ENCODE measurements at places on chromosomes 3 and 15.
A peak's percentile ranks its signal among the peaks of the same experiment; 100 is the strongest.

DNA sequence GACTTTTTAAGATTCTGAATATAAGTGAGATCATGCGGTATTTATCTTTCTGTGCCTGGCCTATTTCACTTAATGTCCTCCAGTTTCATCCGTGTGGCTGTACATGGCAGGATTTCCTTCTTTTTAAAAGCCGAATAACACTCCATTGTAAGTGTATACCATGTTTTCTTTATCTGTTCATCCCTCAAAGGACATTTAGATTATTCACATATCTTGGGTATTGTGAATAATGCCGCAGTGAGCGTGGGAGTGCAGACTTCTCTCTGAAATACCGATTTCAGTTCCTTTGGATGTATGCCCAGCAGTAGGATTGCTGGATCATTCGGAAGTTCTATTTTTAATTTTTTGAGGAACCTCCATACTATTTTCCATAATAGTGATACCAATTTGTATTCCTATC is 136.1 kb downstream of the APBA2 start:
- no peak for DNase-seq

DNA sequence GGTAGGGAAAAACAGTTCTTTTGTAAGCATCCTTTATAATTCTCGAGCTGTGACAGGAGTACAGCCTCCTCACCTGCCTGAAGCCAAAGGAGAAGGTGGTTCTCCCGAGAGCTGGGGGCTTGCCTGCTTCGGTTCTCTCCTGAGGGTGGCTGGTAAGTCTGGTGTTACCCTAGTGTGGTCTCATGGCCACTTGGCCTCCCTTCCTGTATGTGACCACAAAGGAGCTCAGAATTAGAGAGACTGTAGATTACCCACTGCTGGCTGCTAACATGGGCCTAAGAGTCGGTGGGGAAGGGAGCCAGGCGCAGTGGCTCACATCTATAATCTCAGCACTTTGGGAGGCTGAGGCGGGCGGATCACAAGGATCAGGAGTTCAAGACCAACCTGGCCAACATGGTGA is 12.6 kb downstream of the PDHB start:
- DNase-seq: no peak

GRCh38 chr3:34132069-34132692 is 333.8 kb downstream of the PDCD6IP start:
- no peak for DNase-seq

DNA sequence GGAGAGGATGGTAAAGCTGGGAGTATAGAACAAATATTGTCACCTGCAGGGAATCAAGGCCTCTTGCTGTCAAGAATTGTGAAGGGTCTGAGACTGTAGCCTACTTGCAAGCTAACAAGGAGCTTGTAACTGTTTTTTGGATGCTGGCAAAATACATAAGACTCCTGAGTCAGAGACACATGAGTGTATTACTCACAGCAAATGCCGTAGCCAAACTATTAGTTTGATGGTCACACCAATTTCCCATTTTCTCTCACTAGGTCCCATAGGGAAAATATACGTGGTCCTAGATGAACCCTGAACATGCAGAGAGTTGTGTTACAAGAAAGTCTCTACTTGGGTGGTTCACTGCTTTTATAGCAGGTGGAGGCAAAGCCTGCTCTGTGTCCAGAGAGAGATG is 44.7 kb upstream of the LIPC start:
- DNase-seq: no peak

- peak; percentile 90 for DNase-seq
These were observed 13.1 kb downstream of the MTMR10 start for GRCh38 chr15:30978328-30978727.

- peak; percentile 75 for DNase-seq
These were observed 45.2 kb downstream of the GASK1A start for GRCh38 chr3:43024181-43024885.

GRCh38 chr15:37481126-37481525 is 380.8 kb upstream of the MEIS2 start:
- no peak for DNase-seq

DNA sequence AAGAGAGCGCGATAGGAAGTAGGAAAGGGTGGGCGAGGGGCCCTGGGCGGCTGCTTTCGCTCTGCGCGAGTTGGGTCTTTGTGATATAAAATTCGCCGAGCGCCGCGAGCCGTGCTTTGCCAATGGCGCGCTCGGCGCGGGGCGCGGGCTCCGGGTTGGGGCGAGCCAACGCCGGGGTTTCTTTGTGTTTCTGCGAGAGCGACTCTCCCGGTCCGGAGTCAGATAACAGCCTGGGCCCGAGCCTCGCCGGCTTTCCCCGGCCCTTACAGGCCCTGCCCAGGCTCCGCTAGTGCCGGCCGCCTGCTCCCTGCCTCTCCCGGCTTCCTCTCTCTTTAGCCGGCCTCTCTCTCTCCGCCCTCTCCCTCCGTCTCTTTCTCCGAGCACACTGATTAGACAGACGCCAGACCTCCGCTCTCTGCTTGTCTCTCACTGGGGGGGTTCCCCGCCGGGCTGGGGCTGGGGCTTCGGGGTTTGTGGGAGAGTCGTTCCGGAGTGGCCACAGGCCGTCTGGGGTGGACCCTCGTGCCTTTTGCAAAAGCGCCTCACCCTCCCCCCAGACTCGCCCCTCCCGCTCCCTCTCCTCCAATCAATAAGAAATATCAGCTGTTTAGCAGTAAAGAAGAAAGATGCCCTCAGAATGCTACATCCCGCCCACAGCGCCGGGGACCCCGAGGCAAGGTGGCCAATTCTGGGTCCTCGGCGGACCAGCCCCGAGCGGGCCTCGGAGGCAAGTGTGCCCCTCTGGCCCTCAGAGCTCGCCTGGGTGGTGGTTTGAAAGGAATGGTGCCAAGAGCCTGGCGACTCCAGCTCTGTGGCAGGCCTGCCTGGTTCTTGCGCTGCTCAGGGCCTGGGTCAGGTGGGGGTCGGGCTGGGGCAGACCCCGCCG is 2.9 kb downstream of the NR2F2 start:
- peak; percentile 12 for DNase-seq

GRCh38 chr3:186418671-186419145 is 56.7 kb upstream of the DGKG start:
- no peak for DNase-seq

DNA sequence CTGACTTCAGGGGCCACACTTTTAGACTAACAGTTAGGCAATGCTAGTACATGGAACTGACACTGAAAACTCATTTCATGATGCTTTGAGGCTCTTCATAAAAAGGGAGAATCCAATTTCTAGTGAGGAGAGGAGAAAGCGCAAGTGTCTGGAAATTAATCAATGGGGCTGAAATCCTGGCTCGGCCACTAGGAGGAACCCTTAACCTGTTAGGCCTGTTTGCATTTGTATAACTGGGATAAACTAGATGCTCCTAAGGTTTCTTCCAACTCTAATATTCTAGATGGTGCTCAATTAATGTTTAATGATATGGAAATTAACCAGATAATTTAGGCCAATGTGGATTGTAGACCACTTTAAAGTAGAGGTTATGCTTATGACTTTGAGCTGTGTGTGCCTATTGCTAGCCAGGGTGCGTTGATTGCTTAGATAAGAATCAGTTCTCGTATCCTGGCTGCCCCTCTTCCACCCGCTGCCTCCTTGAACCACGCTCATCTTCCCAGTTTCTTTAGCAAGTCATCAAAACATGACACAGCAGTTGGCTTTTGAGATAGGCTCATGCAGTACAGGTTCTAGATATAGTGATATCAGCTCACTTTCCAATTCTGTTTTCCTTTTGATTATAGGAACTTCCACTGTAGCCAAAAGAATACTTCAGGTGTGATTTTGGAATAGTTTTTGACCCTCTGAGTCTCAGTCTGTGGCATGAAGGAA is 16.8 kb upstream of the CRBN start:
- DNase-seq: peak; percentile 66

DNA sequence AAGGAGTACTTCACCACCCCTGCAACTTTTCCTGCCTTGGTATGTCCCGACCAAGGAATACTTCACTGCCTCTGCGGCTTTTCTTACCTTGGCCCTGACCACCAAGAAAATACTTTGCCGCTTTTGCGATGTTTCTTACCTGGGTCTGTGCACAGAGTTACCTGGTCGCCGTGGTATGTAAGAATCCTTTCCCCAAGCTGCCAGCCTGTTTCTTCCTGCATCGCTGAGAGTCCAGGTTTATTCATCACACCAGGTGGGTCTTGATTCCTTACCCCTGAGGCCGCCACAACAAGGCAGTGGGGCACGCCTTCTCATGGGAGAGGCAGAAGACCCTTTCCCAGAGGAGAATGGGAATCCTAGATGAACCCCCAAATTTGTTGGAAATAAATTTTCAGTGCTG is 511.3 kb downstream of the EDEM1 start:
- DNase-seq: no peak

- DNase-seq: no peak
These were observed 538.8 kb downstream of the NLGN1 start for GRCh38 chr3:173936316-173936715.

DNA sequence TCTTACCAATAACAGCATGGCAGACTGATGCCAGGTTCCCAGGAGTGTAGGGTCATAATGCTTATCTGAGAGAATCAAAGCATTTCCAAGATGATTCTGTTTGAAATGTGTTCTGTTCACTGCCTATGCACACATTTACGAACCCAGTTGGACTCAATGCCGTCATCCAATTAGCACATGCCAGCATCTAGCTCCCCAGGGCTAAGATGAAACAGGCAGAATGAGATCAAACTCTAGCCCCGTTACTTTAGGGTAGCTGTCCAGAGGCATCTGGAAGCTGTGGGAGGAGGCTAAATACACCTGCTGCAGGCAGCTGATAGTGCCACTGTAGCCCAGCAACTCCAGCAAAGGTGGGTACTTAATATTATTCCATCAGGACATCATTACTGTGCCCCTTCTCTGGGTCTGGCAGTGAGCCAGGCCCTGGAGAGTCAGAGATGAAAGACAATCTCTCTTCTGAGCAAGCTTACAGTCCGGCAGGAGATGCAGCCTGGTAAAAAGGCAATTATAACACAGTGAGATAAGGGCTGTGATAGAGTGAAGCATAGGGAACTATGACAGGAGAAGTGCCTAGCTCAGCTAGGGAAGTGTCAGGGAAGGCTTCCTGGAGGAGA is 156.4 kb upstream of the PPP2R3A start:
- DNase-seq: no peak

- no peak for DNase-seq
These were observed 56.1 kb upstream of the CPNE4 start for GRCh38 chr3:132090921-132091320.

DNA sequence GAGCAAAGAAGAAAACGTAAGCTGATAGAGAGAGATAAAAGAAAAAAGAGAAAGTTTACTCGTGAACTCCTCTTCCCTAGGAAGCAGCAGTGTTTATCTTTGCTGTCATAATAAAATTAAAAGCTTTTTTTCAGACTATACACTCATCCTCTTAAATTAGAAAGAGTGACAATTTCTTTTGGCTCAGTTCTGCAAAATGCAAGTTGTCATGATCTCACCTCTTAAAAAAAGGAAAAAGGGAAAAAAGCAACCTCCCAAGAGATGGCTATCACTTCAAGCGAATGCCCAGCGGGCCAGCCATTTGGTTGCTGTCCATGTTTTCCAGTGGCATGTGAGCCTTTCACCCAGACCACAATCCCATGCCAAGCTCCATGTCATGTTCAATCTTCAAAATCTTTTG is 7.0 kb upstream of the THBS1 start:
- no peak for DNase-seq

- no peak for DNase-seq
These were observed 298.8 kb upstream of the PLSCR5 start for GRCh38 chr3:146903927-146904326.

GRCh38 chr3:23389686-23390085 is 186.6 kb downstream of the UBE2E2 start:
- no peak for DNase-seq

DNA sequence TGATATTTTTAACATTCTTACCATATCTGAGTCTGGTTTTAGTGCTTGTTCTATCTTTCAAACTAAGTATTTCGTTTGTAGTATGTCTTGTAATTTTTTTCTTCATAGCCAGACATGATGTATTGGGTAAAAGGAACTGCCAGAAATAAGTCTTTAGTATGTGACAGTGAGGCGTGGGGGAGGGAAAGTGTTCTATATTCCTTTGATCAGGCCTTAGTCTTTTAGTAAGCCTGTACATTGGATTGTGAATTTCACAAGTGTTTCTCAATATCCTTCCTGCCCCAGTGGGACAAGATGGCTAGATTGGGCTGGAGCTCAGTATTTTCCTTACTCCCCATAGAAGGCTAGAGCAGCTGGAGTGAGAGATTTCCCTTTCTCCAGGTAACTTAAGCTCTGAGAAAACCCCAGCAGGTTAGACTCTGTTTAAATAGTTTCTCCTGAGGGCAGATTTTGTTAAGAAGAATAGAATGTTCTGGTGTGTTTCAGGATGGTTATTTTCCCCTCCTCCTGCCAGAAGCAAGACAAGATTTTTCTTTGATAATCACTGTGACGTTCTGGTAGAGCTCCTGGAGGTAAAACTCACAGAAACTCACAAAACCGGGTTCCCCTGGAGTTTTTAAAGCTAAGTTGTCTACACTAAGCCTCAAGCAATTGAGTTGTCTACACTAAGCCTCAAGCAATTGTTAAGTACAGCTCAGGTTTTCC is 140.7 kb upstream of the ARPP21 start:
- no peak for DNase-seq

GRCh38 chr3:40996827-40997710 is 202.2 kb upstream of the CTNNB1 start:
- no peak for DNase-seq

- DNase-seq: no peak
These were observed 965 bp upstream of the SLC38A3 start for GRCh38 chr3:50203809-50204803.

DNA sequence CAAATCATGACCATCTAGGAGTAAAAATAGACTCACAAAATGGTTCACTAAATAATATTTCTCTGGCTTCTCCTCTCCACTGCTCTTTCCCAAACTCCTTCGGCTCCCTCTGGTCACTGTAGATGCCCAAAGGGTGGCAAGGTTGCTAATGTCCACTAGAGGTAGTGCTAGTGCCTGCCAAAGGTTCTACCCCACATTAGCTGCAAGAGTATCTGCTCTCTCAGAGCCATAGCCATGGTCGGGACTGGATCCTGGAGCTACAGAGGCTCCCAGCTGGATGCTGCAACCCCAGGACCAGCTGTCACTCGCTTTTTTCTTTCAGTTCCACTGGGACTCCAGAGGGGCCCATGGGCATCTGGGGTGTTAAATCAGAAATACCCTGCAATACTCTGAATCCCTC is 8.5 kb downstream of the HTR3D start:
- peak; percentile 68 for DNase-seq

All from hematopoietic multipotent progenitor cell treated with erythropoietin and hydrocortisone succinate and interleukin-3 and kit ligand, for 6 days (in vitro differentiated cells).